ENCODE measurements at places on chromosomes 3 and 15.

DNA sequence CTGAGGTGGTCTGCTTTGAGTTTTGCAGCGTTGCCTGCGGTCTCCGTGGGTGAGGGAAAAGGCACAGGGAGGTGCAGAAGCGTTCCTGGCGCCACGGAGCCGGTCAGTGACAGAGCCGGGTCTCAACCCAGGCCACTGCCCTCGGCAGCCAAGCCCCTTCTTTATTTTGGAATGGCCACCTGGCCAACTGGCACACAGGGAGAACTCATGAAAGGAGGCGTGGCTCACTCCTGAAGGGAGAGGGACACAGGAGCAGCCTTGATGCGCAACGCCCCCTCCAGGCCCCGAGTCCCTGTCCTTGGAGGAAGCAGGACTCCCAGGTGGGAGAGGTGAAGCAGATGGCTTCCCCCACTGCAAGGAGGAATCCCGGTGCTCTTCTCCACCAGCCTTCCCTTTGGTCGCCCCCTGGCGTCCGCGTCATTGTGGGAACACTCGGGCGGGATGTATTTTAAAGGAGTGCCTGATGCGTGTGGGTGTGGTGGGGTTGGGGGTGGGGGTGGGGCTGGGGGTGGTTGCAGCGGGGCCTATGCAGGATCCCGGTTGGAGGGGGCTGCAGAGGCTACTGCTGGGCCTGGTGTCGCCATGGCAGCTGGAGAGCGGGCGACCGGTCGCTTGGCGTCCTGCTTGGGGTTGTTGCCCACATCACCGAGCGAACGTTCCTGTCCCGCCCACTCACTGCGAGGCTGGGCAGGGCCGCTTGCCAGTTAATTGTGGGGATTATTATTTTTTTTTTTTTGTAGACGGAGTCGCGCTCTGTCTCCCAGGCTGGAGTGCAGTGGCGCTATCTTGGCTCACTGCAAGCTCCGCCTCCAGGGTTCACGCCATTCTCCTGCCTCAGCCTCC, 32.6 kb downstream of the APBA2 start:
- DNase-seq = no peak

- DNase-seq = no peak
Measured at GRCh38 chr3:99817047-99817436, 620 bp upstream of the CMSS1 start.

DNA sequence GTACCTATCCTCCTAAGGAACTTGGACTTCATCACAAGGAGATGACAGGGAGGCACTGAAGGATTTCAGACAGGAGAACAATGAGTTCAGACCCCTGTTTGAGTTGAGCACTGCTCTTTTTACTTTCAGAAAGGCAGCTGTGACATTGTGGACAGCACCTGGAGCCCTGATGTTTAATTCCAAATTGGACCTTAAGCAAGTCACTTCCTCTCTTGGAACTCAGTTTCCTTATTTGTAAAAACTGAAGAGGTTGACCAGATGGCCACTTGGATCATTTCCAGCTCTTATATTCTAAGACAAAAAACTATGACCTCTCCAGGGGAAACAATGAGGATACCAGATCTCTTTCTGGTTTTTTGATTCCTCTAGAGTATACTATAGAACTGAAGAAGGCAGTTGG, 34.1 kb upstream of the SMAD3 start:
- no peak for DNase-seq

- no peak for DNase-seq
Measured at GRCh38 chr15:58564981-58565380, 133.2 kb downstream of the LIPC start.

GRCh38 chr3:112689989-112690388, 49.0 kb upstream of the CCDC80 start:
- no peak for DNase-seq
